Activated CD8-positive, alpha-beta memory T cell treated with anti-CD3 and anti-CD28 coated beads for 1 hour (primary cell): ENCODE measurements at places on chromosomes 4 and X.

DNA sequence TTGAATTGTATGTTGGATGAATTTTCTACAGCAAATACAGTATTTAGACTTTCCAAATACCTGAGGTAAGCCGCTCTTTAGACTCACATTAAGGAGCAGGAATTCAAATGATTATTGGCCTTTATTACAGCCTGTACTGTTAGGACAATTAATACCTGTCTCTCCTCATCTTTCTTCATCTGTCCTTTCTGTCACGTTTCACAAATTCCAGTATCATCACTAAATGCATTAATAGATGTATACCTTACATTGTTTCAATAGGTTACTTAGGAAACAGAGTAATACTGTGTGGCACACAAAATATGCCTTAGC is 1.2 kb downstream of the FAM241A start:
- DNase-seq: no peak

GRCh38 chrX:10794203-10794630 is 173.8 kb upstream of the MID1 start:
- DNase-seq: no peak

DNA sequence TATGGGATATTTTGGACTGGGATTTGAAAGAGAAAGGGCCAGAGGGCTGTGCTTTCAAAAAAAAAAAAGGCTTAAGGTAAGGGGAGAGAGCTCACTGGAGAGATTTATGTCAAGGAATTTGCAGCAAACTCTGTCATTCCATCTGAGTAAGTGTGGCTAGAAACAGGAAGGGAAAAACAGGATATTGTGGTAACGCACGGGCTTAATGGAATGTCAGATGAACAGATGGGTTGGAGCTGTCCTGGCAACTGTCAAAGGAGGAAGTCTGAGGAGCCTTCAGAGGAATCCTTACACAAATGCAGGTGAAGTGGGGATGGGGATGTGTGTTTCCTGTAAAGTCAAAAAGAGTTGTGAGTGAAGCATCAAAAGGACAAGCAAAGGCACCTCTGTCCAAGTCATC is 15.1 kb upstream of the NKX3-2 start:
- no peak for DNase-seq

DNA sequence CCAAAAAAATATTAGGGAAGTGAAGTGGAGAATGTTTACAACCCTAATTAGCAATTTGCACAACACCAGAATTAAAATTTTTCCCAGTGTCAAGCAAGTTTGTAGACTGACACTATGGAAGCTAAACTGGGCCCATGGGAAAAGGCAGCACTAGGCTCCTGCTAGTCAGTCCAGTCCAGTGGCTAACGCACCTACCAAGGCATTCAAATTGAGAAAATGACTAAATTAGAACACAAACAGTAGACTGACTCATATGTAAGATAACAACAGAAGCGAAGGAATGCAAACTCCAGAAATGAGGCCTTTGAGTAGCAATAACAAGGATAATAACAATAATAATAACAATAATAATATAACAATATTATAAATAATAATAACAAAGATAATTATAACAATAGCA is 90.7 kb downstream of the GRIA3 start:
- no peak for DNase-seq

- no peak for DNase-seq
Observed at GRCh38 chrX:51332188-51332942, at the start of gene NUDT10. Gene NUDT10 (plus strand): TSS chrX:51332822. CDS start chrX:51332966, 144 bp downstream.

DNA sequence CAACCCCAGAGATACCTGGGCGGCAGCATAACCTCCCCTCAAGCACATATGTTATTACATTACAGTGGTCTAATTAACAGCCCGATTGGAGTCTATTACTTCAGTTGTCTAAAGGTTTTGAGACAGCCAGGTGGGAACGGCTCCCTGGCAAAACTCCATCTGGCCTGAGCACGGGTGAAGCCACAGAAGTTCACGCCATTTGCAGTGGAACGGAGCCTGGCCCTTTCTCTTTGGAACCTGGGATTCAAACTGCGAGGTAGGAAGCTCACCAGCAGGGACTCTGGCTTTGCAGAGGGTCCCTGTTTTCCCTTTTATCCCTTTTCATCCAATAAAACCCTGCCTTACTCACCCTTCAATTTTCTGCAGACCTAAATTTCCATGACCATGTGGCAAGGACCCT is 45.9 kb upstream of the NEIL3 start:
- DNase-seq: no peak

DNA sequence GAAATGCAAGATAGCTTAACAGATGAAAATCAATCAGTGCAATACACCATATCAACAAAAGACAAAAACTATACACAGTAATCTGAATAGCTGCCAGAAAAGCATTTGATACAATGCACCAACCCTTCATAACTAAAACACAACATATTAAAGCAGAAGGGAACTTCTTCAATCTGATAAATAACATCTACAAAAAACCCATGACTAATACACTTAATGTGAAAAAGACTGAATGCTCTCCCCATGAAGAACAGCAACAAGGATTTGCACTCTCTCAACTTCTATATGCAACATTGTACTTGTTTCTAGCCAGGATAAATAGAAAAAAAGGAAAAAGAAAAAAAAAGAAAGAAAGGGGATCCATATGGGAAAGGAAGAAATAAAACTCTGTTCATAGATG is 139.7 kb downstream of the RBM47 start:
- no peak for DNase-seq

GRCh38 chr4:14874990-14875389 is 127.3 kb upstream of the CPEB2 start:
- no peak for DNase-seq

DNA sequence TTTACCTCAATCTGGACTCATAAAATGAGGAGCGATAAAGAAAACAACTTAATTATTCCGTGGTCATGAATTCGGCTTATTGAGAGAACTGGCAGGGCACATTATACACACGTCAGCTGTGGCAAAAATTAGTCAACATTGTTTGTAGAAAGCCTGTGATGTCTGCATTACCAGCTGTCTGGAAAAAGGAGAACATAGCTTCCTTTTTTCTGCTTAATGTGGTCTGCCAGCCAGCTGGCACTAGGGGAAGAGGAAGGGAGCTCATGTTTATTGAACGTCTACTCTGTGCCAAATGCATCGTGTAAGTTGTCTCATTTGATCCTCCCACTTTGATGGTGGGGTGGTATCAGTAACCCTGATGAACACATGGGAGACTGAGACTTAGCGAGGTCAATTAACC is 367.6 kb downstream of the ARHGAP24 start:
- DNase-seq: no peak

GRCh38 chrX:8730812-8731558 is 952 bp downstream of the ANOS1 start:
- DNase-seq: no peak

- no peak for DNase-seq
Observed at GRCh38 chr4:174423257-174423944, 98.9 kb downstream of the HPGD start.

- no peak for DNase-seq
Observed at GRCh38 chr4:115165503-115165902, 52.1 kb upstream of the NDST4 start.

- no peak for DNase-seq
Observed at GRCh38 chr4:82560853-82561785, 669 bp downstream of the TMEM150C start.

DNA sequence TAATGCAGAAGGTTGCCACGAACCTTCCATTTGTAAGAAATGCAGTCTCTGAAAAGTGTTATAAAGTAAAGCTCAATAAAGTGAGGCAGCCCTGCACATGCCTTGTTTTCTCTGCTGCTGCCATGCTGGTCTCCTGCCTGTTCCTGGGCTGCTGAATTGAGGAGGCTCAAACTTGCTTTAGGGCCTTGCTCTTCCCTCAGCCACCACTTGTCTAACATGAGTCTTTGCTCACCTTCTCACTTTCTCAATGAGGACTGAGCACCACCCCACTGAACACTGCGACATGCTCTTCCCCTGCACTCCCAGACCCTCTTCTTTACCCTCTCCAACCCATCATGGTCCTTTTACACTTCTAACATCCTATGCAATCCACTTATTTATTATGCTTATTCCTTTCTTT is 25.2 kb upstream of the MFAP3L start:
- DNase-seq: no peak

- no peak for DNase-seq
Observed at GRCh38 chr4:97582890-97583289, 560.4 kb downstream of the STPG2 start.

DNA sequence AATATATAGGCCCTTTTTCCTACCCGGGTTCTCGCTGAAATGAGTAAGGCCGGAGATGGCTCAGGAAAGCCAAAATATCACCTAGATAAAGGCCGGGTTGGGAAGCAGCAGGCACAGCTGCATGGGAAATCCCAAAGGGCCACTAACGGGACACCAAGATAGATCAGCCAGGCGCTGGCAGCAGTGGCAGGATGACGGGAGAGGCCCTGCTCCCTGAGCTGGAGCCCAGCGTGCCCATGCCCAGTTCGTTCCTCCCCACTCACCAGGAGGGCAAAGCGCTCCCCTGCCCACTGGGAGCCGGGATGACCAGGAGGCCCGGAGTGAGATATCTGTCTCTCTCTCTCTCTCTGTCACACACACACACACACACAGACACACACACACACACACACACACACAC is 109.8 kb downstream of the DCTD start:
- no peak for DNase-seq

DNA sequence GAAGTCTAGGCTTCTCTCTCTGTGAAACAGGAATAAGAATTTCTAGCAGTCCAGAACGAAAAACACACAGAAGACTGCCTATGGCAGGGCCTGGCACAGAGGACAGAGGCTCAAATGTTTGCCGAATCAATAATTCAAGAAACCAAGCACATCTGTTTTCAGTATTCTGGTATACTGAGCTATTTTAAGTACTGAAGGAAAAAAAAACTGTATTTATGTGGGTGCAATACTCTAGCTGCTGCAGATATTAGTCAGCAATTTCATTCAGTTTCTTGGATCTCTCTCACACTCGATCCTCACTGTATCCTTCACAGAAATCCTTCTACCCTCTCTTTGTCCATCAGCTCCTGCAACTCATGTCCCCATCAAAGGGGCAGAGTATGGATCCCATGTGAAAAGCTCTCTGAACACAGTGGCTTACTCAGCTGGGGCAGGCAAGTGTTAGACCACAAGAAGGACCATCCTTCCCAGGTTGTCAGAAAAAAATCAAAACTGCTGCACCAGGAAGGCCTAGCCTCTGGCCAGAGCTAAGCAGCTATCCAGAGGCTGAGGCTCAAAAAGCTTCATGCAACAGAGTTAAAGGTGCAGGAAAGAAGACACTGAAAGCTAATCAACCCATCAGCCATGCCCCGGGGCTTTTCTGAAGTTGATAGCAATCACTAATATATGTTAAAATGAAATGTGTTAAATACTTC is 9.1 kb upstream of the USO1 start:
- DNase-seq: no peak

DNA sequence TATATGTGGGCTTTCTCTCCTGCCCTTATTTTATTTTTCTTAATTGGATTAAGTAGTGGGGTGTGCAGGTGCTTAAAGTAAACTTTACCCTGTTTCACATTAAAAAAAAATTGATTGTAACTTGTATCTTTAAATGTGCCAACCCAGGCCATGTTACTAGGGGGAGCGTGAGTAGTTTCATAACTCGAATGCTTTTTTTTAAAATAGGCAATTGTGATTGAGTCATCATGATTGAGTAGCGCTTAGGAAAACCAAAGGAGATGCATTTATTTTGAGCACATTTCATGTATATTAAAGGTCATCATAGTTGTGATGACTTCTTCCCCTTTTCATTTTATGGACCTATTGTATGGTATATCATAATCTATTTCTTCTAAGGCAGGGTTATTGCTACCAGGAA is 32.2 kb downstream of the GPAT3 start:
- DNase-seq: no peak

DNA sequence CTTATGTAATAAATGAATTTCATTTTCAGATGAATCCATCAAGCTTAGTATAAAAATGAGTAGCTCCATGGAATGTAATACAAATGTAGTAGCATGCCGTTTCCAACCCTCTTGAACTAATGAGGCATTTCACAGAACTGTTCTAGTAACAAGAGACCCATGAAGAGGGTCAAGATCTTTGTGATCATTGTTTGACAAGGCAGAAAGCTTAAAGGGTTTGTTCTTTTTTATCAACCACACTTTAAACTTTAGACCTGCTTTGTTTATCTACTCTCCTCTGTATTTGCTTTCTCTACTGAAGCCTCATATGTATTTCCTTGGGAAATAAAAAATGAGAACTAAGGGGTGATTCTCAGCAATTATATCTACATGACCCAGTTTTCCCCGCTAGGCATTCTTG is 513.9 kb downstream of the ARAP2 start:
- DNase-seq: no peak
